ENCODE measurements at places on chromosomes 13 and 19.

DNA sequence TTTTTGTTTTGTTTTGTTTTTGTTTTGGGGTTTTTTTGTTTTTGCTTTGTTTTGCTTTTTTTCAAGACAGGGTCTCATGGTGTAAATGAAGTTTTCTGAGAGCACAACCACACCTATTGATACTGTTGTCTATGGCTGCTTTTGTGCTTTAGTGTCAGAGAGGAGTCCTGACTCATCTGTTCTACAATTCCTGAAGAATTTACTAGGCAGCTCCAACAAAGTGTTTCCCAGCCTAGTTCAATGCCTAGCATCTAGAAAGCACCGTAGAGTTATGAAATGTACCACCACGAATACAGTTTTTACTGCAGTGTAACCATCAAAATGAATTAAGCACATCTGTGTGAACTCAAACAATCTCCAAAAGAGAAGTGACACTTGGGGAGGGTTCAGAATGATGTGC is 21.2 kb downstream of the SAFB start:
- DNase-seq: no peak

- peak; percentile 77 for DNase-seq
These were observed at the start of gene DOCK9 for GRCh38 chr13:98977568-98978265. DOCK9 (minus strand) TSS chr13:98978064; CDS start chr13:98977909, 155 bp downstream.

DNA sequence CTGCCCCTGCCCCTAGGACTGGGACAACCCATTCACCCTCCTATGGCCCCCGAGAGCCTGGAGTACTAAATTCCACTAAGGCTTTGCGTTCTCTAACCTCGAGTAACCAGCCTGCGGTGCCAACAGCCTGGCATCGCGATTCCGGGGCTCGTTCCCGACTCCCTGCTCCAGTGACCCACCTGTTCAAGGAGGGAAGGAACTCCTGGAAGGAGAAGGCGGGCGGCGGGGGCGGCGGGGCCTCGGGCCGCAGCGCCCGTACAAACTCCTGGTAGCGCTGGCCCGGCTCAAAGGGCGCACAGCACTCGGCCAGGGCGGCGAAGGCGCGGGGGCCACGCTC is 6.3 kb downstream of the GMIP start:
- no peak for DNase-seq

GRCh38 chr19:3097442-3097871 is 3.3 kb downstream of the GNA11 start:
- DNase-seq: no peak

DNA sequence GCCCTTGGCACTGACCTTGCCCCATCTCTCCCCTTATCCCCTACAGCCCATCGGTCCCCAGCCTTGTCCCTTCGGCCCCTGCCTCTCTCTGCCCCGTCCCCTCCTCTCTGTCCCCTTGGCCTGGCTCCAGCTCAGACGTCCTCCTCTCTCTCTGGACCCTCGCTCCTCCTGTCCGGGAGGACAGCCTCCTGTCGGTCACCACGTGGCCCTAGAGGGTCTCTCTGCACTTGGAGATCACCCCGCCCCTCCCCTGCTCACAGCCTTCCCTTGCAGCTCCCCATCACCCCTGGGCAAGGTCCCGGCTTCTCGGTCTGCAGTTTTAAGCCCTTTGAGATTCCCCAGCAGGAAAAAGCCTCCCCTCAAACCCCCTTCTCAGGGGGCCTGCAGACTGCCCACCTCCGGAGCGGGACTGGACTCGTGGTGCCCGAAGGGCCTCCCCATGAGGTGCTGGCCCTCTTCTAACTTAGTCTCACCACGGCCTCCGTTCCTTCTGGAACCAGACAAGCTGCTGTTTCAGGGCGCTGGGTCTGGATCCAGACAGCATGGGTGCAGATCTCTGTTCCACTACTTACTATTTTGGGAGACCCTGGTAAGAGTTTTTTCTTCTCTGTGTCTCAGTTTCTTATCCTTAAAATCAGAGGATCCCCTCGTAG is 3.3 kb upstream of the KLK15 start:
- DNase-seq: no peak

- DNase-seq: peak; percentile 32
These were observed 50.6 kb upstream of the UQCRFS1 start for GRCh38 chr19:29263305-29264135.

DNA sequence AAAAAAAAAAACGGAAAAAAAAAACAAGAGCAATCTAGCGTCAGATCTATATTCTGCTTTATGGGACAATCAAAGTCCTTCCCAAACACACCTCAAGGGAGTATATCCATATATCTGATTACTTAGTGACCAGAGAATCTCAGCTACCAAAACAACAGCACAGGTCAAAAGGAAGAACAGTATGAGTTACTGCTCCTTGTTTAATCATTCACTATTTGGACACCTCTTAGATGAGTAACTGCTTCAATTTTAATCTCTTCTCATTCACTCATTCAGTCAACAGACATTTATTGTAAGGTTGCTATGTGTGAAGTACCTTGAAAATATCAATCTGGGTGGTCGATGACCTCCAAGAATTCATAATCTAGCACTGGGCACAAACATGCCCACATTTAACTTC is 193.2 kb downstream of the IRS2 start:
- DNase-seq: no peak

GRCh38 chr19:31257426-31258130 is 91.7 kb downstream of the TSHZ3 start:
- DNase-seq: no peak

GRCh38 chr13:77335543-77335942 is 8.6 kb upstream of the MYCBP2 start:
- no peak for DNase-seq

GRCh38 chr13:43484432-43485225 is 302.1 kb downstream of the ENOX1 start:
- no peak for DNase-seq

- DNase-seq: no peak
These were observed 27.8 kb upstream of the TDRD3 start for GRCh38 chr13:60369242-60369641.

- no peak for DNase-seq
These were observed 25.3 kb upstream of the MEDAG start for GRCh38 chr13:30880856-30881155.

DNA sequence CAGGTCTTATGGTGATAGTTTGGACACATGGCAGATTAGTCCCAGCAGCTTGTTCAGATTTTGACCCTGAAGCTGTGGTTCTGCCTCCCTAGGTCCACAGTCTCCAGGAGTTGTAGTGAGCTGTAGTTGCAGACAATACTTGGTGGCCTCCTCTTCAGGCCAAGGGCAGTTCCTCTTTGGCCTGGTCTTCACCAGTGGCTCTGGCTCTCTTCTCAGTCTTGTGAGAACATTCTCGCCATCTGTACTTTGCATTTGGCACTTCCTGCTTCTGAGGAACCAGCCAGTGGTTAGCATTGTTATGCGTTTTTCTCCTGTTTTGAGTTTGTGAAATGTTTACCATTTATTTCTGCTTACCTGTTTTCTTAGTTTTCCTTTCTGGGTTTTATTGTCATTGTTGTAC is 40.7 kb downstream of the PCCA start:
- no peak for DNase-seq

- no peak for DNase-seq
These were observed 34.9 kb upstream of the ZNF83 start for GRCh38 chr19:52673014-52673413.

DNA sequence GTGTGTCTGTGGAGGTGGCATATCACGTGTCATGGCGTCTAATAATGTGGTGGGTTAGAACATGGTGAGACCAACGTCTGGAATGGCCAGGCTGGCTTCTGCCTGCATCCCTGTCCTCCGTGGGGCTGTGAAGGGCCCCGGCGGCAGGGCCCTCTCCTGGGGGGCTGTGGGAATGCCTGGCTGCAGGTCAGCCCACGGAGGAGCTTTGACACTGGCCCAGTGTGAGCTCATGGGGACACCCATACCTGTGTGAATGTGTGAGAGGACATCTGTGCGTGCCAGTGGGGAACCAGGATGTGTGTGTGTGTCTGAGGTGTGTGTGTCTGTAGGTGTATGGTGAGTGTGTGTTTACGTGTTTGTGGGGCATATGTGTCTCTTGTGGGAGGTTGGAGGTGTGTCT is 300.1 kb downstream of the TEX29 start:
- DNase-seq: no peak

- DNase-seq: no peak
These were observed 126.7 kb downstream of the SOX1 start for GRCh38 chr13:112193463-112194166.

- no peak for DNase-seq
These were observed 6.0 kb upstream of the ZNF614 start for GRCh38 chr19:52034051-52034728.

GRCh38 chr19:55464662-55465054 is at the start of gene C19orf85:
C19orf85 (minus strand) TSS chr19:55464751; CDS start chr19:55464554, 197 bp downstream.
- DNase-seq: no peak

DNA sequence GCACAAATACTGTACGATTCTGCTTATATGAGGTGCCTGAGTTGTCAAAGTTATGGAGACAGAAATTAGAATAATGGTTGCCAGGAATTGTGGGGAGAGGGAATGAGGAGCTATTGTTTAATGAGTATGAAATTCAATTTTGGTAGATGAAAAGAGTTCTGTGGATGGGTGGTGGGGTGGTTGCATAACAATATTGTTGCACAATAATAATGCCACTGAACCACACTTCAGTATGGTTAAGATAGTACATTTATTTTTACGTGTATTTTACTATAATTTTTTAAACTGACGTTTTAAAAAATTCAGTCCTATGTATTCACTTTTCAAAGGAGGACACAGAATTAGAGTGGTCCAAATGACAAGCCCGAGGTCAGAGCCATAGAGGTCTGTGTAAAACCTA is 1.8 kb upstream of the OXGR1 start:
- DNase-seq: no peak

DNA sequence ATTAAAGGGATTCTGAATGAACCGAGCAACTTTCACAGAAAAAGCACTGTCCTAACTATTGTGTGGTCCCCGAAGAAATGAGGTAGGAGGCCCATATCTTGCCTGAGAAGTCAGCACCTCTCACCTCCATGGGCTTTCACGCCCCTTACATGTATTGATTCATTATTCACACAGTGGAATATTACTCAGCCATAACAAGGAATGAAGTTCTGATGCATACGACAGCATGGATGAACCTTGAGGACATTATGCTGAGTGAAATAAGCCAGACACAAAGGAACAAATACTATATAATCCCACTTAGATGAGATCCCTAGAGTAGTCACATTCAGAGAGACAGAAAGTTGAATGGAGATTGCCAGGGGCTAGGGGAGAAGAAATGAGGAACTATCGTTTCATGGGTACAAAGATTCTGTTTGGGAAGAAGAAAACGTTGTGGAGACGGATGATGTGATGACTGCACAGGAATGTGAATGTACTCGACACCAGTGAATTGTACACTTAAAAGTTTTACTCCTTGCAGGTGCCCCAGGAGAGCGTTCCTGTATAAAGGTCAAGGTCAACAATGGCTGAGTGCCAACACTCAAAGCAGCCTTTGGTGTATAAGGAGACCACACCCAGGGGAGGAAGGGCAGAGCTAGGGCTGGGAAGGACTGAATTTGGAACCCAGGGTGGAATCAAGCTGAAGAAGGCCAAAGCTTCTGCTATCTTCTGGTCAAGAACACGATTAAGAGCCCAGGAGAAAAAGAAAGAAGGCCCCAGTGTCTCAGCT is 22.5 kb downstream of the ZIC5 start:
- no peak for DNase-seq

DNA sequence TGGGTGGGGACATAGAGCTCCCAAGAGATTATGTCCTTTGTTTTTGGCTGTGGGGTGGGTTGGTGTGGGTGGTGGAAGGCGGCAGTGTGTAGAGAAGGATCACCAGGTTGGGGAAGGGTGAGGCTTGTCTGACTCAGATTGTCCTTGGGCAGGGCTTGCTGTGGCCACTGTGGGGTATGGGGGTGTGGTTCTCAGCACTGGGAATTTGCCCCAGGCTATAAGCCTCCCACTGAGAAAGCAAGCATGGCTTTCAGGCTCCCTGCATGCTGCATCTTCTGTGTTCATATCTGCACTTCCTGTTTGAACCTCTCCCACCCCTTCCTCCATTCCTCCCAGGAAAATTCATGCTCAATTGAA is 34.9 kb downstream of the DNAJC15 start:
- no peak for DNase-seq
